ENCODE measurements at places on chromosomes 6 and 20.

DNA sequence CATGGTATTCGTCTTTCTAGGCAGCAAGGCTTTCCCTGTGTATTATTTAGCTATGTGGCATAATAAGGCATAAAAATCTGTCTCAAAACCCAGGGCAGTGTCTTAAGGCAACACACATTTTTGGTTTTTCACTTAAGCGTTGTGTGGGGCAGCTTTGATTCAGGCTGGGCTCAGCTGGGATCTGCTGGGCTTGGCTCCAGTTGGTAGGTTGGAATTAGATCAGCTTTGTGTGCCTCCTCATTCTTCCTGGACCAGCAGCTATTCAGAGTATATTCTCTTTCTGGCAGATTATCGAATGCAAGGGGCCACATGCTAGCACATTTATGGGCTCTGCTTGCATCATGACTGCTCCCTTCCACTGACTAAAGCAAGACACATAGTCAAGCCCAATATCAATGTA is 487.9 kb downstream of the RFPL4B start:
- no peak for DNase-seq

GRCh38 chr6:142550310-142551063 is 248.7 kb downstream of the ADGRG6 start:
- DNase-seq: no peak

GRCh38 chr6:166078294-166078693 is 89.4 kb downstream of the TBXT start:
- DNase-seq: no peak

- no peak for DNase-seq
Measured at GRCh38 chr20:35870541-35871258, 83.6 kb downstream of the SCAND1 start.

DNA sequence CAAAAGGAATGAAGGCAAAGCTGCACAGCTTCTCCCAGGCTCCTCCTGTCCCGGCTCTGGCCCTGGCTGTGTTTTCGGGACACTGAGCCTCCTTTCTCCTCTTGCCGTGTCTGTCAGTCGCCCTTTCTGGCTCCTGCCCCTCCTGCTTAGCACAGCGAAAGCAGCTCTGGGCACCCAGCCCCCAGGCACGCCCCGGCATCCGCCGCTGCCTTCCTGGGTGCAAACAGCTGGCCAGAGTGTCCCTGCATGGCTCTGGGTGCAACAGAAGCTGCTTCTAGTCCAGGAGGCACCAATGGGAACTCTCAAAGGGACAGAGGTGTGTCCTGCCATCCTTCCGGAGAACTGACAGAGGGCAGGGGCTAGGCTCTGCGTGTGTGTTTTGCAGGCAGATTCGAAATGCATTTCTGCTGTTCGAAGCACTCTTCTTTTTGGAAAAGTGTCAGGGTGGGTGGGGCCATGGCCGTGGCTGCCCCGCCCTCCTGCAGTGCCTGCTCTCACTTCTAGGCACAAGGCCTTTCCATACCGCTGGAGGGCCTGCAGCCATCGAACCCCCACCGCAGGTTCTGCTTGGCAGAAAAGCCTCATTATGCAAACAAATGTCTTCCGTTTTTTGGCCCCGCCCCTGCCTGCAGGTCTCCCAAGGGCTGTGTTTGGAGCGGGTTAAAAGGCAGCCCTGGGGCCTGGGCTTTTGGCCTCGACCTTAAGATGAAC is 15.5 kb downstream of the COL9A3 start:
- no peak for DNase-seq

DNA sequence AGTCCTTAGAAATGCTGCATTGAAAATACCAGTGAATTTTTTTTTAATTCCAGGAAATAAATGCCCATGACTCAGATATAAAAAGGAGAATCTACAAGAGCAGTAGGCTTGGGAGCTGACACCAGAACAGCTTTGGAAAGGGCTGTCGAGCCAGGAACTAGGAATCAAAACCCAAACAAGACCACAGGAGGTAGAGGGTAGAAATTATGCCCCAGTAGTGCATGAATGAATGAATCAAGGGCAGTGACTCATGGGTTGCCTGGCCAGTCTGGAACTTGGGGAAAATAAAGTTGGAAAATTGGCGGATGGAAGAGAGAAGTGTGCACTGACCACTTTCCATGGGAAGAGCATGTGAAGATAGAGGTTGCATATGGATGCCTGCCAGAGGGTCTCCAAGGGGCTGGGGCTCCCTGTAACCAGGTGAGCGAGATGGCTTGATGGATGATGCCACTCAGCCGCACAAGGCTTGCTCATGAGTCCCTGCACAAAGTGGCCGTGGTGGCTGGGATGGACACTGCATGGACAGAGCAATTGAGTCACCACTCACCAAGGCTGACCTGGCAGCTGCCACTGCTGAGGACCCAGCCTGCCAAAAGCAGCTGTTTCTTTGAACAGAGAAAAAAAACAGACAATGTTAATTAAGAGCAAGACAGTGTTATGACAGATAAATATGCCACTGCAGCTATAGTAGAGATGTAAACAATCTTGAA is 15.2 kb upstream of the MCCD1 start:
- no peak for DNase-seq

DNA sequence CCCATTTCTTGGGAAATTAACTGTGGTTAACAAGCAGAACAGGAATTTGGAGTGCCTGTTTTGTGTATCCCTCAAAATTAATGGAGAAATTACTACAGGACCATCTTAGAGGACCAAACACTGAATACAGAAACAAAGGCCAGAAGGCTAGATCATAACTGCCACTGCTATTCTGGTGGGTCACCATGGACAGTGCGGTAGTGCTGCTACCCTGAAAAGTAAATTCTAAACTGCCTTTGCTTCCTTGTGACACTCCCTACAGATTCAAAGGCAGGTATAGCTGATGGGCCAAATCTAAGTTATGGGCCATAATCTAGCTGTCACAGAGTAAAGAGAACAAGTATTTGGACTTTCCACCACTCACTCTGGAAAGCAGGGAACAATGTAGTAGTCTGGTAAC is 575.8 kb upstream of the ADGRB3 start:
- DNase-seq: no peak

DNA sequence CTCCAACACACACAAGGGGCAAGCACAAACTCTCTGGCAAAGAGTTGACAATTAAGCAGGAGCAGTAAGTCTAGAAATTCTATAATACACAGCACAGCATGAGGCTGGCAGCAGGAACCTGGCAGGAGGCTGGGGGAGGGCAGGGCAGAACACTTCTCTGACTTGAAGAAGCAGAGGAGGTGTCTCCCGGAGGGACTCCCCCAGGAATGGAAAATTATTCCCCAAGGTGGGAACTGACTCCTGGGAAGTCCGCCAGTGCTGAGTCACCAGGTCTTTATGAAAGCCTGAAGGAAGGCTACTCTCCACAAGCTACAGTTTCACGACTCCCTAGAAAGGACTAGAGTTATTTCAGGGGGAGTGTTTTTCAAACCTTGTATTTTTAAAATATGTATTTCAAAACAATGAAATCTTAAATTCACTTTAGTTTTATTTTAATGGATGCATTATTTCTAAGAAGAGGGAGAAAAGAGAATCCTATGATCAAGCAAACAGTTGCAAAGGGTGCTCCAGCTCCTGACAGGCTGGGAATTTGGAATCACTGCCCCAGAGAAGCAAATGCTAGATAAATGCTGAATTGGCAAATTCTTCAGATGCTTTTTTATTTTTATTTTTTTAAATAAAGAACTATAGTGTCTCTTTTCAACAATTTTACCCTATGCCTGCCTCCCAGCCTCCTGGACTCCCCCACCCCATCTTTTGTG is 192.8 kb downstream of the LY86 start:
- DNase-seq: no peak

GRCh38 chr6:38527371-38527770 is 112.4 kb downstream of the BTBD9 start:
- no peak for DNase-seq

DNA sequence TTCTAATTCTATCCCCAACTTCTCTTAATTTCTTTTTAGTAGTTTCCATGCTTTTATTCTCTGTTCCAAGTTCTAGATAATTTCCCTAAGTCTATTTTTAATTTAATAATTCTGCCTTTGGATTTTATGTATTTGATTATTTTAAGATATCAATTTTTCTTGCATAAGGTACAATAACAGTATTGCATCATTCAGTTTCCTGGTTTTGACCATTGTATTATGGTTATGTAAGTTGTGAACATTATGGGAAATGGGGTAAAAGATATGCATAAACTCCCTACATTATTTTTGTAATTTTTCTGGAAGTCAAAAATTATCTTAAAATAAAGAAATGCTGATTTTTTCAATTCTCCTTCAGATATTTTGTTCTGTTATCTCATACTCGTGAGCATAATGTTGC is 21.1 kb upstream of the CENPW start:
- DNase-seq: no peak

GRCh38 chr6:36347621-36348020 is 10.9 kb upstream of the BNIP5 start:
- DNase-seq: no peak

DNA sequence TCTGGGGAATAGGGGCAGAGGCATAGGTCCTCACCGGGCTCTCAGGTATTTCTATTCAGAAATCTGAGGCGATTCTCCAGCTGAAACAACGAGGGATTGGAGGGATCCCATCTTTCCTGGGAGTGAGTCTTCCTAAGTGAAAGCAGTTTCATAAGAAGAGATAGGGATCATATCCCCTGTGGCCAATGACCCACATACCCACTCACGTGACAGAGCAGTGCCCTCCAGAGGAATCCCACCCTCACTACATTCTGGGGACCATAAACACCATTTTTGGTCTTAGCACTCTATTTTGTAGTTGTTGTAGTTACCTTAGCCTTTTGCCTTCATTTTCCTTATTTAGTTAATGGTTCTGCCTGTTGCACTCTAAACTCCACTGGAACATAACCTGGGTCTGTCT is 121.1 kb downstream of the GPR63 start:
- DNase-seq: no peak

DNA sequence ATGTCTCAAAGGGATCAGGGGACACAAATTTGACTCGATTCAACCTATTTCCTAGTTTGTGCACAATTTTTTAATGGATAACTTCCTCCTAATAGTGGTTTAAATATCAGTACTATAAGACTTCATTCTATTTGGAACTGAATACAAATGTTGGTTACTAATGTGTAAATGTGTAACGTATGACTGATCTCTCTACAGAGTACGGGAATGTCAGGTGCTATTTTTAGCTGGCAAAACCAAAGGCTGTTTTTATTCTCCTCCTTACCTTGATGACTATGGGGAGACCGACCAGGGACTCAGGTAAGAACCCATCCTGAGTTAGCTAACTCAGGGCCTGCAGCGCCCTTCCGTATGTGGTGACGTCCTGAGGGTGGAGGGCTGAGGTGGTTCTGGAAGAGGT is 33.0 kb downstream of the PRPH2 start:
- no peak for DNase-seq

- DNase-seq: no peak
Measured at GRCh38 chr20:2867081-2867864, 6.0 kb upstream of the PTPRA start.

DNA sequence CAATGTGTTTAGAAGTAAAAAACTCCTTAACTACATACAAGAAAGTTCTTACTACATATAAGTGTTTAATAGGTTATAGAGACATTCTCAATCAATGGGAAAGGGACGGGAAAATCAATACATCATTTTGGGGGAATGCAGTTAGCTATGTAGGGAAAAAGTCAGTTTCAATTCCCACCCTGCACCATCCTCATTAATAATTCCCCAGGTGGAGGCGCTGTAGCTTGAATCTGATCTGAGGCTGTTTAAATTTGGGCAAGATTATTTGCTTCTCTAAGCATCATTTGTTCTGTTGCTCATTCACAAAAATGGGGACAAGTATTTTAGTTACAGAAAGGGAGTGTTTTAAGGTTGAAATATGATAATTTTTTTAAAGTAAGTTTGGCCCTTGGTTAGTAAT is 19.1 kb downstream of the OLIG3 start:
- DNase-seq: no peak

- DNase-seq: no peak
Measured at GRCh38 chr6:157570104-157570503, 189.1 kb downstream of the ZDHHC14 start.
